CD4-positive, alpha-beta T cell treated with Interferon alpha-2 for 1 hour (primary cell): ENCODE measurements at places on chromosomes 1 and 21.

DNA sequence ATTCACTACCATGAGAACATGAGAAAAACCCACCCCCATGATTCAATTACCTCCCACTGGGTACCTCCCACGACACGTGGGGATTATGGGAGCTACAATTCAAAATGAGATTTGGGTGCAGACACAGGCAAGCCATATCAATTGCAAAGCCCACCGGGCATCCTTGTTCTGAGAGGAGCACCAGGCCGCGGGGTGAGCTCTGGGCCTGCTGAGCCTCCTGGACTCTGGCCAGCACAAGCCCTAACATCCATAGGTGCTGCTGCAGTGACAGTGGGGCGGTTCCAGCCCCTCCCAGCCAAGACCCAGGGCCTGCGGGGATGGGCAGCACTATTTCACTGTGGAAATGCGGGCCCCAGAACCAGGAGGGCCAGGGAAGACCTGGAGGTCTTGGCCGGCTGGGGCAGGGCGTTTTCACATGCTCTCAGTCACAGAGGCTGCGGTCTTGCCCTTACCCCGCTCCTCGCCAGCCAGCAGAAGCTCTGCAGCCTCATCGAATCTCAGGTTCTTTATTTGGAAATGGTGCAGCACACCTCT is 103.8 kb downstream of the PCBP3 start:
- no peak for DNase-seq

DNA sequence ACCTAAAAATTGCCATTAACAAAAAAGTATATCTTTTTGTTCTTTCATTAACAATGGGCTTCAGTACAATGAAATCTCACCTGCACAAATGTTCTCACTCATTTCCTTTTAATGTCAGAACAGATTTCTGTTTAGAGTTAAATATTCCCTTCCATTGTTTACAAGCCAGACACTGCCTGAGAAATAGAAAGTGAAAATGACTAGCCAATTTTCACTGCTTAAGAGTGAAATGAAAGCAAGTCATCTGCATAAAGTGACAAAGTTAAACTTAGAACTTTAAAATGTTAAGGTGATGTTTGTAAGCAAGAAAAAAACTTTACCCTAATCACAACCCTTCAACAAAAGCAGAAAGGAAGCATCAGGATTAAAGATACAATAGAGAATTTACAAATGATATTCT is 27.5 kb downstream of the COA6 start:
- no peak for DNase-seq

- DNase-seq, result no peak
Measured at GRCh38 chr1:100995198-100995988, 30.2 kb downstream of the DPH5 start.

- DNase-seq, result no peak
Measured at GRCh38 chr1:200453553-200453905, 43.7 kb upstream of the ZNF281 start.

DNA sequence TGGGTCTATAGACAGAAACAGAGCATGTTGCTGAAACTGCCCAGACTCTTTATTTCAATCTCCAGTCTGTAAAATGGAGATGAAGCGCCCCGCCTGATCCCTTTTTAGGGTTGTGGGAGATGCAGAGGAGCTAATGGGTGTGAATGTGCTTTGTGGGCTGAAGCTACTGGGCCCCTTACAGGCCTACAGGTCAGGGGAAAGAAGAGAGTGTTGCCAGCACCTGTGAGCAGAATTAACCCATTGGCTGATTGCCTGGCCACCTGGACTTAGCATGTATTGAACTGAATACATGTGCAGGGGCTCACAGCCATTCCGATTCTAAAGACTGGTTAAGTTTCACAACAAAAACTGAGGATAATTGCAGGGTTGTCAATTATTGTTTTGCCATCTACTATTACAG is 13.9 kb upstream of the ATF3 start:
- no peak for DNase-seq
